ENCODE measurements at places on chromosomes 2 and 18.

- no peak for DNase-seq
Observed at GRCh38 chr18:50182511-50182910, 12.4 kb downstream of the MYO5B start.

GRCh38 chr2:222283634-222284033, 15.2 kb downstream of the PAX3 start:
- DNase-seq: no peak

DNA sequence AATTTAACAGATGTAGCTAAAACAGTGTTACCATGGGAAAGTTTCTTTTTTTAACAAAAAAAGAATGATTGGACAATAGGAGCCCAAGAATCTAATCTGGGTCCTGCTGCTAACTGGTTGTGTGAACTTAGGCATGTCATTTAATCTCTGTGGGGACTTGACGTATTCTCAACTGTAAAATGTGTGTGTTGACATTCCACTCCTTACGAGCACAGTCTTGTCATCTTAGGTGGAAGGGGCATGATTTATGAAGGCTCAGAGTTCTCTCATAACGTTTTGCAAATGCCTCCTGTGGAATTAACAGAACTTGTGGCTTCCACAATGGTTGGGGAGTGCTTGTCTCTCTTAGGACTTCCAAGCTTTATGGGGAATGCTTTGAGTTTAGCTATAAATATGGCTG, 125.9 kb upstream of the SATB2 start:
- DNase-seq: no peak

- DNase-seq: no peak
Observed at GRCh38 chr2:25976983-25977741, 5.1 kb downstream of the KIF3C start.

GRCh38 chr2:188522517-188522916, 230.8 kb downstream of the GULP1 start:
- no peak for DNase-seq

- DNase-seq: no peak
Observed at GRCh38 chr2:60095202-60095815, 458.1 kb downstream of the BCL11A start.

DNA sequence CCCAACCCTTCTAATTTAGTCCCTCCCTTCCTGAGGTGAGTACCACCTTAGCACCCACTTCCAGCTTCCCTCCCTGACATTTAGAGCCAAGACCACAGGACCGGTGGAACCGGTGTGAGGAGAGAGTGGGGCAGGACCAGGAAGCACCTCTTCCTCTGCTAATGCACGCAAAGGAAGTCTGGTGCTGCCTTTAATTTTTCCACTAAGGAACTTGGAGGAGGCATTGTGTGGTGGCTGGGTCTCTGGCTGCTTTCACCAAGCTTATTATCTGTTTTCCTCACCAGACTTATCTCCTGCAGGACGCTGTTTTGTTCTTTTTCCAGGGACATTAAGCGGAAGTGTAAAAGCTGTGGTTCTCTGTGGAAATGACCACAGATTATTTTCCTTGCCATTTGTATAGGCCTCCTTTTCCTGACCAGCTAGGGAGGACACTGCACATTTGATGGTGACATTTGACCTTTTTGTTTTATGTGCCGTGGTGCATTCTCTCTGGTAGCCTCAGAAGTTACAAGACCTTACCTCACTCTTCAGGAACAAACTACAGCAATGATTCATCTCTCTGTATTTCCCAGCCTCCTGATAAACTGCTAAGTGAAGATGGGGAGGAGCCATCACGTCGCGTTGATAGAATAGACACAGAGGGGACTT, 39.8 kb upstream of the SPTBN1 start:
- DNase-seq: no peak

DNA sequence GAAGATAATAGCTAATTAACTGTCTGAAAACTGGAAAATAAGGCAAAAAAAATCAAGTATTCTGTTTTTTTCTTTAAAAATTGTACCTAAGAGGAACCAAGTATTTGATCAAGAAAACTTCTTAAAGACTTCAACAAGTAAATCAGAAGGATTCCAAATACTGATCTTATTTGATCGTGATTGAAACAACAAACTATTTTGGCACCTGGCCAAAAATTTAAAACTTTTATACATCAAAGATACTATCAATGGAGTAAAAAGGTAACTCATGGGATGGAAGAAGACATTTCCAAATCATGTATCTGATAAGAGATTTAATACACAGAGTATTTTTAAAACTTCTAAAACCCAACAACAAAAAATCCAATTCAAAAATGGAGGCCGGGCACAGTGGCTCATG, 46.7 kb downstream of the CFAP210 start:
- no peak for DNase-seq

Measured in activated CD4-positive, alpha-beta T cell treated with anti-CD3 and anti-CD28 coated beads, Interleukin-2, Interleukin-4, amounts not matched to agents 100 ng/mL and 50 ng/mL, durations not matched to agents 16 hours and 8 hours (primary cell).